Putamen (tissue), 1 donor: ENCODE measurements at places on chromosomes 3 and 15.

GRCh38 chr3:71238355-71238757 is 345.2 kb downstream of the FOXP1 start:
- DNase-seq, result no peak

- no peak for DNase-seq
Observed at GRCh38 chr3:149435996-149436885, 38.3 kb upstream of the TM4SF4 start.

DNA sequence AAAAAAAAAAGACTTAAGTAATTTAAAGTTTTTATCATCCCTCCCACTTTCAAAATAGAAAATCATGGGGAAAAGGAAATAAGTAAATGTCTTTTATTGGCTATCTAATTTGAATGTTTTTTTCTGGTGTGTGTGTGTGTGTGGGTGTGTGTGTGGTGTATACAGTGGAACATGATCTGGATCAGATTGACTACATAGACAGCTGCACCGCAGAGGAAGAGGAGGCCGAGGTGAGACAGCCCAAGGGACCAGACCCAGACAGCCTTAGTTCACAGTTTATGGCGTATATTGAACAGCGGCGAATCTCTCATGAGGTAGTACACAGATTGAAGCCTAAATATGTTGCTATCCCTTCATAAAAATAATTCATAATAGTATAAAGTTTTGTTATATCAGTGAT is 44.5 kb downstream of the LRCH3 start:
- no peak for DNase-seq

- DNase-seq, result no peak
Observed at GRCh38 chr15:48354694-48355303, 23.6 kb downstream of the DUT start.

- no peak for DNase-seq
Observed at GRCh38 chr3:123758081-123758564, 126.0 kb downstream of the MYLK start.
